ENCODE measurements at places on chromosomes 11 and 22.

GRCh38 chr11:103887001-103887658 is 149.3 kb upstream of the DDI1 start:
- no peak for DNase-seq

DNA sequence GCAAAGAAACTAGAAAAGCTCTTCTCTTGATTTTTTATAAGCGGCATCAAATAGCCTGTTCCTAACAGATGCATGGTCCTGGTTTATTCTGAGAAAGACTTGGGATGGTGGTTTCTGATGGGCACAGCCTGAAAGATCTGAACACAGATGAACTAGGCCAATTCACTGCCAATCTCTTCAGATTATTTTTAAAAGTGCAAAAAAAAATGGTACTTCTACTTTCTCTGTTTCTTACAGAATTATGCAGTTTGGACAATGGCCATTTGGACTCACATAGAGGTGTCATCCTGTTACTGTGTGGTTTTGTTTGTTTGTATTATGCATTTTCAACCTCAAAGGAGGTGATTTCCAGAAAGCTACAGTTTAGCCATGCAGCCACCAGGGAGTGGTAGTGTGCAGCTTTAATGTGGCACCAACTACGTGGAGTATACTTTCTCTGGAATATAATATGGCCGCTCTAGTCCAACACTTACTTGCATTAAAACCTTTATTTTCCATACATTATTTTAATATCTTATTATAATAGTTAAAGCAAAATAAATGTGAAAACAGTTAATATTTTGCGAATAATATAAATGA is 469.8 kb upstream of the KIRREL3 start:
- no peak for DNase-seq

GRCh38 chr11:12243486-12243885 is 133.1 kb downstream of the MICAL2 start:
- DNase-seq: no peak

GRCh38 chr11:88508418-88508758 is 170.9 kb upstream of the CTSC start:
- DNase-seq: no peak

DNA sequence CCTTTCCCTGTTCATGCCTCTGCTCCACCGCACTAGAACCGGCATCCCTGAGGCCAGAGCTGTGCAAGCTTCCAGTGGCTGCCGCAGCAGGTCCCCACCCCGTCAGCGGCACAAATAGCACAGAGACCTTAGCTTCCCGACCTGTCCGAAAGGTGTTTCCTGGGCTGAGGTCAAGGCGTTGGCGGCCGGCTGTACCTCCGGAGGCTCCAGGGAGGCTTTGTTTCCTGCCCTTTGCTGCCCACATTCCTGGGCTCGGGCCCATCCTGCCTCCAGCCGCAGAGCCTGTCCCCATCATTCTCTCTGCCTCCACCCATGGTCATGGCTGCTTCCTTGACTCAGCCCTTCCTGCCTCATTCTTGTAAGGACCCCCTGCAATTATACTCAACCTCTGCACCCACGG is 31.2 kb downstream of the ARHGAP8 start:
- DNase-seq: no peak

DNA sequence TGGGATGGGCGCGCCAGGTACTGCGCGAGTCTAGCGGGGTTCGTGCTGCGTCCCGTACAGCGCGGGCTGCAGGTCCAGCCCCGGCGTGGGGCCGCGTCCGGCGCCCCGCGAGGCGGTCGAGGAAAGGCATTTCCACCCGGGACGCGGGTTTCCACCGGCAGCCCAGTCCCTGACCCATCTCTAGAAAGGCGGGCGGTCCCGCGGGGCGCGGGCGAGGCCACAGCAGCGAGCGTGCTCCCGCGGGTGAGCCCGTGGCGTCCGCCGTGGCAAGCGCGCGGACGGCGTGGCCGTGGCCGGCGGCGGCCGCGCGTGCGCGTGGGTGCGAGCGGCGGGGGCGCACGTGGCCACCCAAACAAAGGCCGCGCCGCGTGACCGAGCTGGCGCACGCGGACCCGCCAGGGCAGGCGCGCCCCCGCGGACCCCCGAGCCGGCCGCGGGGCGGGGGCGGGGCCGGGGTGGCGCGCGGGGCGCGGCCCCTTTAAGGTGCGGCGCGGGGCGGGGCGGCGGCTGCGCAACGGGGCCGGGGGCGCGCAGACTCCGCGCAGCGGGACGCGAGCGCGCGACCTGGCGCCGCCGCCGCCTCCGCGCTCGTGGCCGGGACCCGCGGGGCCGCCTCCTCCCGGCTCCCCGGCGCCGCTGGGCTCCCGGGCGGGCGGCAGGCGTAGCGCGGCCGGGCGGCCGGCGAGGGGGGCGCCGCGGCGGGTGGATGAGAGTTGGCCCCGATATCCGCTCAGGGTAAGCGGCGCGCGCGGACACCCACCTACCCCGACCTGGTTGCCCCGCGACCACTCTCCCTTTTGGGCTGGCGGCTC is 39.3 kb upstream of the CELSR1 start:
- DNase-seq: peak; percentile 44

All from activated CD4-positive, CD25-positive, alpha-beta regulatory T cell (primary cell).